Stimulated activated CD4-positive, alpha-beta T cell treated with anti-CD3 and anti-CD28 coated beads, TNF-alpha, amount 100 ng/mL, for 4 hours (primary cell): ENCODE measurements at places on chromosomes 2 and 18.

GRCh38 chr18:71939483-71939882 is 604.7 kb downstream of the CBLN2 start:
- no peak for DNase-seq

DNA sequence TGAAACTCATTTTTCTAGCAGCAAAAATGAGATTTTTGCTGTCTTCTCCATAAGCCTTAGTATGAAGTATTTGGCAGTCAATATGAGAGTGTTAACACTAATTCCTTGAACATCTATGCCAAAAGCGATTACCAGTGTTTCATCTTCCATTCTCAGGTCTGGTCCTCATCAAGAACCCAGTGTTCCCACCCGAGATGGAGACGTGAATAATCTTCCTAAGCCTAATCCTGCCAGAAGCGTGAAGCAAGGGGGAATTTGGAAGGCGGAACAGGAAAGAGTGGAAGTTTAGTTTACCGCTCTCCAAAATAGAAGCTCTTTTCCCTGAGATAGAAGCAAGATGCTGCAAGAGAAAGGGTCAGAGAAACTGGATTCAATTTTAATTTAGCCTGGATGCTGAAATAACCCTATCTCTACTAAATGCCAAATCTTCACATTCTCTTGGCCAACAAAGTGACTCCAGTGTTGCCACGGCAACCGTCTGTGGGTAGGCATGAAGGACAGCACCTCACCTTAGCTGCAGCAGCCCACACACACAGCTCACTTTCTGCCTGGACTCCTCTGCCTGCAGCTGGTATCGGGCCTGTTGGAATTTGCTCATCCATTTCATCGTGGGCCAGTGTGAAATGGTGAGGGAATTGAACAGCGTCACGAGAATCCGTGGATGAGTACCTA is 711.1 kb downstream of the CBLN2 start:
- no peak for DNase-seq

DNA sequence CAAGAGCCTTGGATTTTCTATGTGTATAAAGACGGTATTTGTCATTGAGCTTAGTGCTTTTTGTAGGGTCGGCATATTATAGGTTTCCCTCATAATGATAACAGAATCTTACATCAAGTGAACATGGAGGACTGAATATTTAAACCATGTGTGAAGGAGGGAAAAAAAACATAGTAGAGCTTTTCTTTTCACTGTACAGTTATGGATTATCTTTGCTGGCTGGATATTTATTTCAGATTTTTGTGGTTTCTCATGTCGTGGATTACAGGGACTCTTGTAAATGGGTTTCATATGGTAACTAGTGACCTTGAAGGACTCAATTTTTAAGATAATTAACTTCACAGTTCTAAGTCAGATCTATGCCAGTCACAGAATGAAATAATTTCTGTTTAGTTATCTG is 330.2 kb upstream of the NRP2 start:
- no peak for DNase-seq

DNA sequence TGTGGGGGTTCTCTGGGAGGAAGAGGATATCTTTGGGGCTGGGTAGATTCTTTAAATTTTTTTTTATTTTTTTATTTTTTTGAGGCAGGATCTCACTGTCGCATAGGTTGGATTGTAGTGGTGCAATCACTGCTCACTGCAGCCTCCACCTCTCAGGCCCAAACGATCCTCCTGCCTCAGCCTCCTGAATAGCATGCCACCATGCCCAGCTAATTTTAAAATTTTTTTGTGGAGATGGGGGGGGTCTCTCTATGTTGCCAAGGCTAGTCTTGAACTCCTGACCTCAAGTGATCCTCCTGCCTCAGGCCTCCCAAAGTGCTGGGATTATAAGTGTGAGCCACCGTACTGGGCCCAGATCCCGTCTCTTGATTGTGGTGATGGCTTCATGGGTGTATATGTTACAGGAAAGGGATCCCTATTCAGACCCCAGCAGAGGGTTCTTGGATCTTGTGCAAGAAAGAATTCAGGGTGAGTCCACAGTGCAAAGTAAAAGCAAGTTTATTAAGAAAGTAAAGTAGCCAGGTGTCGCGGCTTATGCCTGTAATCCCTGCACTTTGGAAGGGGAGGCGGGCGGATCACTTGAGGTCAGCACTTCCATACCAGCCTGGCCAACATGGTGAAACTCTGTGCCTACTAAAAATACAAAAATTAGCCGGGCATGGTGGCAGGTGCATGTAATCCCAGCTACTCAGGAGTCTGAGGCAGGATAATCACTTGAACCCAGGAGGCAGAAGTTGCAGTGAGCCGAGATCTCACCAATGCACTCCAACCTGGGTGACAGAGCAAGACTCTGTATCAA is 2.0 kb upstream of the C2orf68 start:
- DNase-seq: no peak

DNA sequence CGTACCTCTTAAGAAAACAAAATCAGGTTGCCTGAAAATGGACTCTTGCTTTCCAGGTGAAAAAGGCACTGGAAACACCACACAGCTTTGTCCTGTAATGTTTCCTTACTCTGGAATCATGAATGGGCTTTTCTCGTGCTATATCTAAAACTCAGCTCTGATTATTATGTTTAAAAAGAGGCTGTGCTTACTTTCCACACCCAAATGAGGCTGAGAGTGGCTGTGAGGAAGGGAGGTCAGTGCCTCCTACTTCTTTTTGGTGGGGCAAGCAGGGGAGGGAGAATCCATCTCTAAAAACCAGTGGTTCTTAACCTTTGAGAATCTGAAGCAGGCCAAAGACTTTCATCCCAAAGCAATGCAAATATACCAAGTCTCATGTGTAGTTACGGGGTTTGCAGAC is 148.6 kb downstream of the FAM210A start:
- no peak for DNase-seq

DNA sequence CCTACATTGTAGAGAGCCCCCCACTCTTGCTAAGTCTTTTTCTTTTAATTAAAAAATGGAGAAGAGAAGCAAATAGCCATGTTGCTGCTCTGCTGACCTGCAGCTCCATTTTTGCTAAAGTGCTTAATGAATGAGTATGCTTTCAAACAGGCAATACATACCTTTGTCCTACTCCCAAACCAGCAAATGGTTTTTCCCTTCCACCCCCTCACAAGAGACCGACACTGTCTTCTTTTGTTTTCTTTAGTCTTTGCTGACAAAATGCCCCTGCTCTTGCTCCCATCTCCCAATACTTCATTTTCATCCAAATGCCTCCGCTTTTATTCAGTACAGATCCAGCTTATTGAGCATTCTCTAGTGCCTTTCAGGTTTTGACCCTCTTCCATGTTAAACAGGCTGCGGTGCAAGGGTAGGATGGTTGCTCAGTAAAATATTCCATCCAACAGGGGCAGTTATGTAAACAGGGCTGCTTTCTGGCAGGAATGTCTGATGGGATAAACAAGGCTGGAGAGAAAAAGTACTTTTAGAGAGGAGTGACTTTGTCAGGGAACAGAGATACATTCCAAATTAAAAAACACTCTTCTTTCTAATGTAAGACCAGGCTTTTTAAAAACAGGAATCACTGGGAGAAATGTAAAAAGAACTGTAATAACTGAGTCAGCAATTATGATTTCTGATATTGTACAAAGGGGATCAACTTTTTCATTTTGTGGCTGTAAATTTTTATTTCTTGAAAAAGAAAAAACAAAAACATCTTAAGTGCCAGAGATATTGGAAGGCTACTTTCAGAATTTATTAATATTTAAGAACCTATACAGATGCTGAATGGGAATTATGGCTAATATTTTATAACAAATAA is 136.8 kb downstream of the MEP1B start:
- no peak for DNase-seq

DNA sequence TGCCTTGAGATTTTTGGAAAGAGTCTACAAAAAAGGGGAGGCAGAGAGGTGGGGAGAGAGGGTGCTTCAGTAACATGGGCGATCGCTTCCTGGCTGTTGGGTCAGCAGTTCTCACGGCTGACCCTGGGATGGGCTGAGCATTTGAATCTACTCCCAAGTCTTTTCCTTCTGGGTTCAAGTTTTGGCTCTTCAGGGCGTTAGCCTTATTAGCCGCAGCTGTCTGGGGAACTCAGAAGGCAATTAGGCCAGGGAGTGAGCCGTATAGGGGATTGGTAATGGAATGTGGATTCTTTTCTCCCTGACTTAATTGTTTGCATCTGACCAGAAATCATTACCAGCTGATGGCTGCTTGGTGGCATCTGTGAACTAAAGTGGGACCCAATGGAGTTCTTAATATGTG is 250.5 kb upstream of the SKOR2 start:
- DNase-seq: no peak

- DNase-seq: no peak
These were observed 340.4 kb upstream of the MMADHC start for GRCh38 chr2:149928011-149928410.

DNA sequence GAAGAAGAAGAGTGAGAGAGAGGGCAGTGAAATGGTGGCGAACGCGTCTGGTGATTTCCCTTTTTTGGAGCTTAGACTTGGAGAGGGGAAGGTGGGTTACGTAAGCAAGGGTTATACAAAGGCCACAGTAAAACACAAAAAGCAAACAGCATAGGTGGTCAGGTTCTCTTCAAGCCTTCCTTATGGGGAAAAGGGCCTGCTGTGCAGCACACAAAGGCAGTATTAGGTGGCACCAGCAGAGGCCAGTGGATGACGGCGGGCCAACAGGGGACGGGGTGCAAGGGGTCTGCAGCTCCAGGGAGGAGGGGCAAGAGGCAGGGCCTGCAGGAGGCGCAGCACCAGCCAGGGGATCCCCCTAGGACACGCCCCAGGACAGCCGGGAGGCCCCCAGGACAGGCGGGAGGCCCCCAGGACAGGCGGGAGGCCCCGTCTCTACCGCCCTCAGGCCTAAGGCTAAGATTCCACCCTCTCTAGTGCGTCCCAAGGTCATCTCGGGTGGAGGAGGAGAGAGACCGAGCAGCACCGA is 32.6 kb upstream of the NPC1 start:
- DNase-seq: no peak

DNA sequence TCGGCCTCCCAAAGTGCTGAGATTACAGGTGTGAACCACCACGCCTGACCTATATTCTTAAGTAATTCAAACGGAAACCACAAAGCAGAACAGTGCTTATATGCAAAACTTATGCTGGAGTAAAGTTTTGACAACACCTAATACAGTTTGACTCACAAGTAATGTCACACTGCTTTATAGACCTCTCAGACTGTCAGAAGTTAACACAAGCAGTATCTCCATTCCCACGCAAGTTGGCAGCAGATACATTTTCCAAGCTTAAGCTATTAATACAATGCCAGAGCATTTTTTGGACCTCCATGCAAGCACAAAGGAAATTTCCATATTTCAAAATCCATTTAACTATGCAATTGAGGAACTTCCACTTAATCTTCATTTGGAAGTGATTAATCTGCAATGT is 21.0 kb upstream of the SANBR start:
- DNase-seq: no peak

- no peak for DNase-seq
These were observed 5.8 kb downstream of the MYO1B start for GRCh38 chr2:191250986-191251385.

DNA sequence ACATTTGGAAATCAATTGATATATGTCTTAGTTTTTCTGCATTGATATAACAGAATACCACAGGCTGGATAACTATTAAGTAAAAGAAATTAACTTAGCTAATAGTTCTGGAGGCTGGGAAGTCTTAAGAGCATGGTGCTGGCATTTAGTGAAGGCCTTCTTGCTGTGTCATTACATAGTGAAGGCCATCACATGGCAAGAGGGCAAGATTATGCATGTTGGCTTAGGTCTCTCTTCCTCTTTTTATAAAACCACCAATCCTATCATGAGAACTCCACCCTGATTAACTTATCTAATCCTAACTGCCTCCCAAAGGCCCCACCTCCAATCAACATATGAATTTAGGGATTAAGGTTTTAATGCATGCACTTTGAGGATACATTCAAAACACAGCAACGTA is 225.5 kb upstream of the VRK2 start:
- no peak for DNase-seq

- no peak for DNase-seq
These were observed 32.2 kb upstream of the HNRNPA3 start for GRCh38 chr2:177180269-177181000.

DNA sequence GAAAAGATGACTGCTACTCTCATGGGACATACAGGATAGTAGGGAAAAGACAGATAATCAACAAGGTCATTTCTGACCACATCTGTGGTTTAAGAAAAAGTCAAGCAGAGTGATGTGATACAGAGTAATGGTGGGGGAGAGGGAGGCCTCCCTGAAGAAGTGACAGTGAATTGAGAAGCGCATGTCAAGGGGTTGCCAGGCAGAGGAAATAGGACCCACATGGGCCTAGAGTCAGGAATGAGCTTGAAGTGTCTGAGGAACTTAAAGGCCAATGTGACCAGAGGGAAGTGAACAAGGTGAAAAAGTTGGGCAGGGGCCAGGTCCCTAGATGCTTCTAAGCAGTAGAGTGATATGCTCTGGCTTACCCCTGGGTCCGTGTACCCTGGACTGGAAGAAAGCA is 113.5 kb upstream of the PPP1CB start:
- no peak for DNase-seq

- no peak for DNase-seq
These were observed 10.6 kb downstream of the THNSL2 start for GRCh38 chr2:88180605-88181240.

- DNase-seq: no peak
These were observed 17.2 kb downstream of the MIB1 start for GRCh38 chr18:21757833-21758232.
